T-helper 2 cell treated with Interferon-gamma antibody and Interleukin-4, amounts not matched to agents 100 ng/mL and 5 ng/mL, for 36 hours (primary cell): ENCODE measurements at places on chromosomes 4 and X. TPM values are rescaled to one million over a fixed set of nuclear protein-coding genes. Genes with fewer than 3 reads are reported as not detected.

MAGEC3 gene
- total RNA-seq = not detected in 2 replicates

AMTN gene
- not detected in 2 replicates for total RNA-seq

INTS6L gene
- total RNA-seq = 26.1 and 26.7 TPM in 2 replicates

SPATA18 gene
- total RNA-seq = 0.09 and 0.32 TPM in 2 replicates
